ENCODE measurements at places on chromosomes 12 and 14.

DNA sequence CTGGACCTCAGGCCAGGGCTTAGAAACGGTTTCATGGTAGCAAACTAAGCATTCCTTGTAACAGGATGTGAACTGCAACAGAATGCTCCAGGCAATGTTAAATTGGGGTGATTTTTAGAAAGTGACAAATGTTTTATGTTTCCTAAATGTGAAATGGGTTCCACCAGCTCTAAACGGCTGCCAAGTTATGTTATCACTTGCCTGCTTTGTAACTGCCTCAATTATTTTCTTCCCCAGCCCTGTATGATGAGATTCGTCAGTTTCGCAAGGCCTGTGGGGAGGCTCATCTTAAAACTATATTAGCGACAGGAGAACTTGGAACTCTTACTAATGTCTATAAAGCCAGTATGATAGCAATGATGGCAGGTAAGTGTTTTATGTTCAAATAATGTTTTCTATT lies 70.9 kb downstream of the DERA start:
- DNase-seq: no peak

- no peak for DNase-seq
Observed at GRCh38 chr12:51529651-51529970, 61.4 kb upstream of the SCN8A start.

DNA sequence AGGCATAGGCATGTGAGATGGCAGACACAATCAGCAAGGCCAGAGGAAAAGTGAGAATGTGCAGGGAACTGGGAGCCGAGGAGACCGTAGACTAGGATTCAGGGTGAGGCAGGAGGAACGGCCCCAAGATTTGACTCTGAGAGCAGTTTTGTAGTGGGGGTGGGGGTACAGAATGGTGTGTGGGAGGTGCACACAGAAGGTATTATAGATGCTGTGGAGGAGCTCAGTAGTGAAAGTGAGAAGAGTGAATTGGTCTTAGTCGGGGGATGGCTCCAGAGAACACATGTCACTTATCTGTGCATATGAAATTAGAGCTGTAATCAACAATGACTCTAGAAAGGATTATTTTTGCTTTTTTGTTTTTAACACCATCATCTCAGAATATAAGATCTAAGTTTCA lies 11.9 kb downstream of the ZNF664 start:
- DNase-seq: no peak

GRCh38 chr12:24133384-24133783 lies 183.9 kb upstream of the SOX5 start:
- DNase-seq: no peak

DNA sequence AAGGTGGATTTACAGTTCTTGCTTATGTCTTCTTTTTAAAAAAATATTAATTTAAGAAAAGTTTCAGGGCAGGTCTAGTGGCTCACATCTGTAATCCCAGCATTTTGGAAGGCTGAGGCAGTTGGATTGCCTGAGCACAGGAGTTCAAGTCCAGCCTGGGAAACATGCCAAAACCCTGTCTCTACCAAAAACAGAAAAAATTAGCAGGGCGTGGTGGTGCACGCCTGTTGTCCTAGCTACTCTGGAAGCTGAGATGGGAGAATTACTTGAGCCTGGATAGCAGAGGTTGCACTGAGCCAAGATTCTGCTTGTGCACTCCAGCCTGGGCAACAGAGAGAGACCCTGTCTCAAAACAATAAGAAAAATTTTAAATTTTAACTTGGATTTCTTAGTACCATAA lies 5.4 kb upstream of the TAS2R46 start:
- DNase-seq: no peak

- DNase-seq: no peak
Observed at GRCh38 chr14:51922624-51923023, 62.2 kb downstream of the GNG2 start.

DNA sequence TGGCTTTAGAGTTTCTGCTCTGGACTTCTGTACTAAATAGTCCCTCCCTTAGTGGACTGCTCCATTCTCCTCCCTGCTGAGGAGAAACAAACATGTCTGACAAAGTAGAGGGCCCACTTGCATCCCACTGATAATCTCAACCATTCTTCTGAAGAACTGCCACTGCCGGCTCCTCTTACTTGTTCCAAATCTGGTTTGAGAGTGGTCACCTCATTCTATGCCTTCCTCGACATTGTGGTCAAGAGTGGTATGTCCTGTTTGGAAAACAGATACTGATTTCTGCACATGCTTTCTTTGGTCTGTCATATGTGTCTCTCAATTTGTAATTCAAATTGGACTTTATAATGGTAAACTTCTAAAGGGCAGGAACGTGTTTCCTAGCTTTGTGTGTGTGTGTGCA lies 36.3 kb upstream of the PLEKHA5 start:
- DNase-seq: no peak

DNA sequence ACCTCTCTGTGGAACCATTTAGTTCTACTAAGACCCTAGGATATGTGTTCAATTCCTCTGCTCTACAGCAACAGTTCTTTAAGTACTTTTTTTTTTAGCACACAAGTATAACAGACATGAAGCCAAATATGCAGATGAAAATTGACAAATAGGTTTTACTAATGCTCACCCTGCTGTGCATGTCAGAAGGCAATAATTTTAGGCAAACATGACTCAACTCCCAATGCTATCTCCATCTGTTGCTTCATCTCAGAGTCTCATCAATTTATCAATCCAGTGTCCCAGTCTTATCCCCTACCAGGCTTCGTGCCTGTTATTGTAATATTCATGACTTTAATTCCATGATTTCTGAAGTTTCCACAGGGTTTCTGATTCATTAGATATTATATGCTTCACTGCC lies 57.7 kb downstream of the DBX2 start:
- DNase-seq: no peak

DNA sequence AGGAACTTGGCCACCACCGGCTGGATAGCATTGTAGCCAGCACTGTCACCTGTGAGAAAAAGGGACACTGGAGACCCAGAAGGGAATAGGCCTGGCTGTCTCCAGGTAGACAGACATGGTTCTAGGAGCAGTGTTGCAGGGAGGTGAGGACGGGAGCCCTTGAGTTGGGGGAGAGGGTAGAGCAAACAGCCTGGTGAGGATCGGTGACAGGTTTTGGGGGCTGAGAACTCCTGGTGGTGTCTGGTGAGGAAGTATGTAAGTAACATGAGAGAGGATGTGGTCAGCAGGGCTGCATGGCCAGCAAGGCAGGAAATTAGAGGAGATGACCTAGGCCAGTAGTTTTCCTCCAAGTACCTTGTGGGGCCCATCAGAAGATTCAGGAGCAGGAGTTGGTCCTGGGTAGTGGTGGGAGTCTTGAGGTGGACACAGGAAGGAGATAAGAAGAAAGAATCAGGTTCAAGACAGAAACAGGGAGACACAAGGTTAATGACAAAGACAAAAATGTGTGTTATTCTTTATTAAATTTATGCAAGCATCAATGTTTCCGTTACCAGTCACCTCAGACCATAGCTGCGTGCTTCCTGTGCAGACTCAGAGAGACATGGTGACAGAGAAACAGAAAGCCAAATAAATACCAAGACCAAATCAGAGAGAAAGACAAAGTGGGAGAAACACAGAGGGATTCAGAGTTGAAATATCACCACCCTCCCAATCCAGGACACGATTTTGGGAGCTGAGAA lies at the start of gene ARHGAP9:
Gene ARHGAP9, minus strand, starts transcription at position 491 of the 740 bp plus-strand sequence. Its CDS starts 460 bp downstream, at position 31.
- no peak for DNase-seq

GRCh38 chr14:103332143-103332919 lies 1.7 kb upstream of the EIF5 start:
- no peak for DNase-seq

DNA sequence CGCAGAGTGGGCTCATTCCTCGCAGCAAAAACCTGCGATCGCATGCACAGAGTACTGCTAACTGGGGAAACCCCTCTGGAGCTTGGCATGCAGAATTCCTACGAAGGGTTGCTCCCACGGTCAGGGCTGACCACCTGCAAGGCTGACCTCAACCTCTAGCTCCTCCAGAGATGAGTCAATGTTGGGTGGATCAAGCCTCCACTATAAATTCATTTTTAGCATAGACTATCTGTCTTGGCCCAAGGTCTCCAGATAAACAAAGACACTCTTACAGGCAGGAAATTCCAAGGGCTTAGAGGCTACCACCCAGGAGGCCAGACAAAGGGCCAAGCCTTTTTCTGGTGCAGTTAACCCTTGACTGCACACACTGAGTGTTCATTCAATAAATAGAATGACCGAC lies 296.5 kb downstream of the TMEM132D start:
- DNase-seq: no peak

- DNase-seq: no peak
Observed at GRCh38 chr12:106918746-106919145, 37.0 kb upstream of the TMEM263 start.

DNA sequence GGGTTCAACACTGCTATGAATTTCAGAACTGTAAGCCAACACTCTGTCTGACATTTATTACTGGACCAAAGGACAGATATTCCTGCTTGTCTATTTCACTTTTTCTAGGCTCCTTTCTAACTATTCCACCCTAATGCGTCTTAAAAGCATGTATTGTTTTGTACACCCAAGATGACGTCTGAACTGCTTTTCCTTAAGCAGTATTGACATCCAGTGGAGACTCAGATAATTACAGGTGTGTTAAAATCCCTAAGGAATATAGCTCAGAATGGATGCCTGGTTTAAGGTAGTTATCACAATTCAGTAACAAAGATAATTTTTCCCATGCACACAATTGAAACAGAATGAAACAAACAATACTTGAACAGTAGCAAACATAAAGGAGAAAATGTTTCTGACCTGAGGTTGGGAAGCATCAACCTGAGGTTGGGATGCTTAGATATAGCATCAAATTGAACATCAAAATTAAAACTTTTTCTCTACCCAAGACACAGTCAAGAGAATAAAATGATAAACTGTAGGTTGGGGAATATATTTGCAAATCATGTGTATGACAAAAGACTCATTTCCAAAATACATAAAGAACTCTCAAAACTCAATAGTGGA lies 93.7 kb upstream of the PTPRR start:
- DNase-seq: no peak

GRCh38 chr14:94180655-94181271 lies 6.6 kb downstream of the PPP4R4 start:
- DNase-seq: no peak

DNA sequence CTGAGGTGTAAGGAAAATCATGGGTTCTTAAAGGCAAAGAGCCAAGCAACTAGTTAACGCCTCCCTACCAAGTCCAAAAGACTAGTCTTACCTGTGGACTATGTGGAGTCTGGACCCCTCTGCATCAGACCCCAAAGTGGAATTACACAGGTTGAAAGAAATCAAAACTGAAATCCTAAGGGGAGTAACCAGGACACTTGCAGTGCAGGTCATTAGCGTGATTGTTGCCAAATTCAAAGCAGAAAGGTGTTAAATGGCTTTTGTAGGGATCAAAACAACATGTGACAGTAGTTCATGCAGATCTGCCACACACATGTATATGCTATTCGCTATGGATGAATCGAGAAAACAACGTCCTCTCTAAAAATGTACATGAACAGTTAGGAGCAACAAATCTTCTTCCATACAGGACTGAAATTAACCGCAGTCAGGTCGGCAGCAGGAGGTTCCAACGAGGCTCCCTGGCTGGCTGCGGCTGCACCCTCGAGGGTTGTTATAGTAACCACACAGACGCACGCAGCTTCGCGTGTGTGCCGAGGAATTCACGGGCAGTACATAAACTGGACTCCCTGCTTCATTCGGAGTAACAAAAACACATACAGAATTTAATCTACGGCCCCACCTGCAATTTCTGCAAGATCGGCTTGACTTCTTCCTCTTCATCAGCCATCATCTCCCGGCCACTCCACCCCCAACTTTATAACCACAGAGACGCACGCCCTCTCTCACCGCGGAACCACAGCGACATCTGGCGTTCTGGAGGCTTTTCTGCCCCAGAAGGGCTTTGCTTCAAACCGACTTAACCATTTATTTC lies at the start of gene TTC5:
Gene TTC5, minus strand, starts transcription at position 687 of the 814 bp plus-strand sequence. Its CDS starts 14 bp downstream, at position 673.
- peak; percentile 87 for DNase-seq

DNA sequence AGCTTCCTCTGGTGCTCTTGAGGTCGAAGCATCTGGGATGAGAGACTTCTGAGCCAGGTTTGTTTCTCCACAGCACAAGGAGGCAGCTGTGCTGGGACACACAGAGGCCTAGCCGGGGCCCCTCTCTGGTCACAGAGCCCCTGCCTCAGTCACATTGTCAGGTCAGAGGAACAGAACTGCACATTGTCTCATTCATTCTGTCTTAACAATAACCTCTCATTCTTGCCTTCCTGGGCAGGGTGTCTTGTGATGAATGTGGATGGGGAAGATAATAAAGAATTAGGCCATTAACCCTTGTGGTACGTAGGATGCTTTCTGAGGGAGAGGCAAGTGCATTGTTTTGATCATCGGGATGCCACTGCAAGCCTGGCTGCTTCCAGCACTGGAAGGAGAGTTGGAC lies 29.8 kb downstream of the FNTB start:
- DNase-seq: no peak

DNA sequence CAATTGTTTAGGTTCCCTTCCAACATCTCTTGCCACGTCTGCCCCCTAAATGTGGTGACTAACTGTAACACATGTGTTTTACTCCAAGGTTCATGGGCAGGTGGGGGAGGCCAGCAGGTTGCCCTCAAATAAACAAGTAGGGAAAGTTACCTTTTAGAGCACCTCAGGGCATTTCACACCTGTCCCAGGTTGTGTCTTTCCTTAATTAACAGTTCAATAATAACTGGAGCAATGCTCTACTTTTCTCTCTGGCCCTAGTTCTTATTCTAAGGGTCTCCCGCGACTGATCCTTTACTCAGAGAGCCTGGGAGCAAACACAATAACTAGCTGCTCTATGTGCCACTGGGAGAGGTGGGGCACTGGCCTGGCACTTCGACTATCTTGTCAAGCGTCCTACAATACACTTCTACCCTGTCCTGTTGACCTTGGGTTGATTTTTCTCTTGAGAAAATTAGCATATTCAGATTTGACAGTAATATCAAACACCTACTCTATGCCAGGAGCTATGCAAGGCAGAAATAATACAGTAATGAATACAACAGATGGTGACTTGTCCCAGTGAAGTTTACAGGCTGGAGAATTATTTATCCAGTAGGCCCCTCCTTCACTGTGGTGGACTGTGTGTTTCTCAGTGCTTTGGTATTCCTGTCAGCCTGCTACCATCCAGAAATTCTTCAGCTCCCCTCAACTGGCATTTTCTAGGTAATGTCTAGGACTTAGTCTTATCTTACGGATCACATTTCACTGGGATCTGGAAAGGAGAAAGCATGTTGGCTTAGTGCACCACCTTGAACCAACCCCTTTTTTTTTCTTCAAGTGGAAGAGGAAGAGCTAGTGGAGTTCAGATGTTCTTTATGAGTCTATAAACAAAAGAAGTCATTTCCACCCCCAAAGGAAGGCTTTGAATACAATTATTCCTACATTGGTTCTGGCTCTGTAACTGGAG lies 202.6 kb downstream of the CRADD start:
- DNase-seq: no peak

GRCh38 chr14:45902241-45902640 lies 649.2 kb upstream of the MIS18BP1 start:
- DNase-seq: no peak

- DNase-seq: no peak
Observed at GRCh38 chr12:124716208-124717130, 147.2 kb downstream of the SCARB1 start.

- no peak for DNase-seq
Observed at GRCh38 chr14:32629236-32629635, 300.1 kb downstream of the AKAP6 start.
